ENCODE measurements at places on chromosomes 5 and 9. TPM values are rescaled to one million over a fixed set of nuclear protein-coding genes. Genes with fewer than 3 reads are reported as not detected.

SLC45A2 gene
- polyA plus RNA-seq = not detected

RNF180 gene
- not detected for polyA plus RNA-seq

PNPLA7 gene
- 0.14 TPM for polyA plus RNA-seq

CNTNAP3 gene
- polyA plus RNA-seq = not detected

NUTM2G gene
- not detected for polyA plus RNA-seq

PHAX gene
- polyA plus RNA-seq = 19.3 TPM

COL23A1 gene
- polyA plus RNA-seq = not detected

FSTL4 gene
- polyA plus RNA-seq = not detected

PCDHGA10 gene
- not detected for polyA plus RNA-seq

ANKH gene
- 3.1 TPM for polyA plus RNA-seq

C5 gene
- polyA plus RNA-seq = 0.66 TPM

DNA sequence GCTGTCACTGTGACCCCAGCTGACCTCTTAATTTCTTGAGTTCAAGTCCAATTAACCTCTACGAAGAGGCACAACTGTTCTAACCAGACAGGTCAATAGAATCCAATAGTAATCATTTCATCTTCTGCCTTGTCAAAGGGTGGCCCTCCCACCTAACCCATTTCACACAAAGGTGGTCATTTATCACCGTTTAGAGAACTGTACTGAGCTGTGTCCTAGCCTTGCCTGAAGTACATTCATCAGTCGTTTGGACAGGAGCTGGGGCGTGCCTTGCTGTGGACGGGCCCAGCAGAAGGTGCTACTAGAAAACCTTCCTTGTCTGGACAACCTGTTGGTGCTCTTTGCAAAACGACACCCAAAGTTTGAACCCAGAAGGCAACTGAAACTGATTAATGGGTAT, 605.4 kb downstream of the ISL1 start:
- H3K4me3 ChIP-seq = no peak overlapping the region
- H3K27me3 ChIP-seq = no peaks in the 10 kb centered on the region
- H3K27ac ChIP-seq = no peak overlapping the region
- no peak for DNase-seq
- H3K4me1 ChIP-seq = no peaks in the 10 kb centered on the region
- H3K36me3 ChIP-seq = no peaks in the 10 kb centered on the region

- no peak for DNase-seq
- no peak overlapping the region for H3K4me3 ChIP-seq
- H3K4me1 ChIP-seq = no peaks in the 10 kb centered on the region
- H3K27ac ChIP-seq = no peak overlapping the region
- no peaks in the 10 kb centered on the region for H3K27me3 ChIP-seq
Observed at GRCh38 chr5:68122439-68123328, 92.9 kb upstream of the PIK3R1 start.

DNA sequence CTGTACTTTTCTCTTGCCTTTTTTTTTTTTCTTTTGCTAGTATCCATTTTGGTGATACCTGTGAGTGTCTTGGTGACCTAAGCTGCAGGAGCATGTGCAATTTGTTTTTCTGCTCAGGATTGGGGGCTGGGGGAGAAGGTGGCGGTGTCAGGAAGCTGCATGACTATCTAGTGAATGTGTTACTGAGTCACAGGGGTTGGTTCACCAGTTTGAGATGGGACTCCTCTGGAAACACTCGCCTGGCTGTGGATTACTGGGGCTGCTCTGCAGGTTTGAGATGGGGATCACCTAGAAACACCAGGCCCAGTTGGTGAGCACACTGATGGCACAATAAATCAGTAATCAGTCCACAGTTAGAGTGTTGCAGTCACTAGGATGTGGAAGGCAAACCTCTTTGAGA, 447.9 kb downstream of the SPATA31D1 start:
- H3K27ac ChIP-seq = no peak overlapping the region
- no peak for DNase-seq
- H3K4me3 ChIP-seq = no peak overlapping the region
- H3K4me1 ChIP-seq = no peaks in the 10 kb centered on the region
- H3K27me3 ChIP-seq = no peaks in the 10 kb centered on the region

GRCh38 chr9:131630205-131630831, 85.0 kb downstream of the PRRT1B start:
- peaks cover 55% of the 10 kb centered on the region for H3K36me3 ChIP-seq

- no peak overlapping the region for H3K27ac ChIP-seq
- no peak overlapping the region for H3K4me3 ChIP-seq
- H3K36me3 ChIP-seq = no peaks in the 10 kb centered on the region
Observed at GRCh38 chr5:34574936-34575467, 81.1 kb upstream of the RAI14 start.

GRCh38 chr5:156762771-156763170, 87.3 kb upstream of the PPP1R2B start:
- H3K36me3 ChIP-seq = no peaks in the 10 kb centered on the region
- DNase-seq = no peak
- H3K4me1 ChIP-seq = no peaks in the 10 kb centered on the region
- H3K27ac ChIP-seq = no peak overlapping the region
- no peak overlapping the region for H3K4me3 ChIP-seq

GRCh38 chr5:40204144-40204543, 475.6 kb upstream of the PTGER4 start:
- no peak overlapping the region for H3K4me3 ChIP-seq
- H3K27me3 ChIP-seq = no peaks in the 10 kb centered on the region
- H3K27ac ChIP-seq = no peak overlapping the region
- H3K36me3 ChIP-seq = no peaks in the 10 kb centered on the region

GRCh38 chr9:122366074-122366660, 4.7 kb upstream of the PTGS1 start:
- H3K27ac ChIP-seq = no peak overlapping the region
- H3K36me3 ChIP-seq = no peaks in the 10 kb centered on the region
- H3K4me3 ChIP-seq = no peak overlapping the region
- H3K27me3 ChIP-seq = no peaks in the 10 kb centered on the region

- no peak for DNase-seq
- no peak overlapping the region for H3K27ac ChIP-seq
- H3K4me1 ChIP-seq = peaks cover 14% of the 10 kb centered on the region
- H3K4me3 ChIP-seq = no peak overlapping the region
- H3K36me3 ChIP-seq = no peaks in the 10 kb centered on the region
- peaks cover 5% of the 10 kb centered on the region for H3K27me3 ChIP-seq
Observed at GRCh38 chr9:68710111-68710471, 5.1 kb downstream of the PIP5K1B start.

- H3K4me3 ChIP-seq = no peak overlapping the region
- DNase-seq = no peak
- no peaks in the 10 kb centered on the region for H3K4me1 ChIP-seq
- H3K27ac ChIP-seq = no peak overlapping the region
- no peaks in the 10 kb centered on the region for H3K27me3 ChIP-seq
Observed at GRCh38 chr5:1435369-1435768, 9.9 kb downstream of the SLC6A3 start.

- no peaks in the 10 kb centered on the region for H3K4me1 ChIP-seq
- H3K27ac ChIP-seq = no peak overlapping the region
- DNase-seq = no peak
- H3K4me3 ChIP-seq = no peak overlapping the region
Observed at GRCh38 chr9:93354451-93354850, 97.0 kb upstream of the FAM120A start.

DNA sequence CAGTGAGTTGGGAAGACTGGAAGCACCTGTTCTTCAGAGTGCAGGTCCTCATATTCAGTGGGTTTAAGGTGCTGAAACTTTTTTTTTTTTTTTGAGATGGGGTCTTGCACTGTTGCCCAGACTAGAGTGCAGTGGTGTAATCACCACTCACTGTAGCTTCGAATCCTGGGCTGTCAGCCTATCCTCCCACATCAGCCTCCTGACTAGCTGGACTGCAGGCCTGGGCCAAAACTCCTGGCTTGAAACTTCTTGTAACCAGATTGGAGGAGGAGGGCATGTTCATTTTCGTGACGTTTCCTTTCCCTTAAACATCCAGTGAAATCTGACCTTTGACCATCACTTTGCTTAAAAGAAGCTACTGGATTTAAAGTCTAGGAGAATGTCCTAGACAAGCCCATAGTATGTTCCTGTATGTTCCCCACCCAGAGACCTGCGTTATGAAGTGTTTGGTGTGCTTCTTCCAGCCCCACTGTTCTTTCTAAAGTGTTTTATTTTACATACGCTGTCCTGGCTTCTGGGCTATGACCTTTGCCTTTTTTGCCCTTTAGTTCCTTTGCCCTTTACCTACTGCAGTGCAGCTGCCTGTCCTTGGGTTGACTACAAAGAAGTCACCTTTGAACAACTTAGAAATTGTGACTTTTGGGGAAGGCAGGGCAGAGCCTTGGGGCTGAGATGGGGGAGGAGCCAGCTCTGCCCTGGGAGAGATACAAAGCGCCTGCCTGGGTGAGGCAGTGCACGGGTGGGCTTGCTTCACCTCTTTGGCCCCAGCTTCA, 18.4 kb downstream of the TENT4A start:
- H3K27ac ChIP-seq = peak overlapping the region; percentile 67
- no peak overlapping the region for H3K4me3 ChIP-seq

- no peaks in the 10 kb centered on the region for H3K27me3 ChIP-seq
- peaks cover 25% of the 10 kb centered on the region for H3K4me1 ChIP-seq
- DNase-seq = peak; percentile 19
- peak overlapping the region; percentile 23 for H3K27ac ChIP-seq
- no peaks in the 10 kb centered on the region for H3K36me3 ChIP-seq
Observed at GRCh38 chr9:81113453-81114124, 575.8 kb downstream of the TLE1 start.

DNA sequence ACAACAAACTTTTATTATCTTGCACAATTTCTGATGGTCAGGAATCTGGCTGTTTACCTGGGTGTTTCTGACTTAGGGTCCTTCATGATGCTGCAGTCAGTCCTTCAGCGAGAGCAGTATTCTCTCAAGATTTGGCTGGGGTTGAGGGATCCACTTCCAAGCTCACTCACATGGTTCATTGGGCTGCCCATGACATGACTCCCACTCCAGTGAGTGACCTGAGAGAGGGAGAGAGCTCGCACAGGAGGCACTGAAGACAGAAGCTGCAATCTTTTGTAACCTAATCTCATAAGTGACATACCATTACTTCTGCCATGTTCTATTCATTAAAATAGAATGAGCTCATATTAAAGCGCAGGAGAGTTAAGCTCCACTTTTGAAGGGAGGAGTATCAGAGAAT, 212.6 kb downstream of the SPATA31D1 start:
- H3K4me3 ChIP-seq = no peak overlapping the region
- no peaks in the 10 kb centered on the region for H3K36me3 ChIP-seq
- H3K27ac ChIP-seq = no peak overlapping the region

DNA sequence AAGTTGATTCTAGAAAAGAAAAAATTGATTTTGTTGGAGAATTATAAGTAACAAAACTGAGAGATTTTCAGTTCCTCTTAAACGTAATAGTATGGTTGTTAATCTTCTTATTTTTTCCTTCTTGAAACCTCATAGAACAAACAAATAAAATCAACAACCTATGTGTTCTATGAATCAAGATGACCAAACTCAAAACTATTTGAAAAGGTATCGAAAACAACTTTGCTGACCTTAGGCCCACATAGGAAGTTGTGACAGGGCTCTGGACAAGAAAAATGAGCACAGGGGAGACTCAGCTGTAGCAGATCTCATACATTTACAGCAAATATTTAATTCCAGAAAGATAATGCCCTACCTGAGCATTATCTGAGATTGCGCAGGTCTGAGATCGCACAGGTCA, 169.4 kb upstream of the CCNH start:
- H3K36me3 ChIP-seq = no peaks in the 10 kb centered on the region
- DNase-seq = no peak
- no peaks in the 10 kb centered on the region for H3K27me3 ChIP-seq
- no peaks in the 10 kb centered on the region for H3K4me1 ChIP-seq
- H3K27ac ChIP-seq = no peak overlapping the region

GRCh38 chr9:21104787-21105186, 27.0 kb upstream of the IFNB1 start:
- H3K4me3 ChIP-seq = no peak overlapping the region
- H3K4me1 ChIP-seq = peaks cover 20% of the 10 kb centered on the region
- no peak overlapping the region for H3K27ac ChIP-seq
- no peaks in the 10 kb centered on the region for H3K27me3 ChIP-seq
- H3K36me3 ChIP-seq = no peaks in the 10 kb centered on the region

DNA sequence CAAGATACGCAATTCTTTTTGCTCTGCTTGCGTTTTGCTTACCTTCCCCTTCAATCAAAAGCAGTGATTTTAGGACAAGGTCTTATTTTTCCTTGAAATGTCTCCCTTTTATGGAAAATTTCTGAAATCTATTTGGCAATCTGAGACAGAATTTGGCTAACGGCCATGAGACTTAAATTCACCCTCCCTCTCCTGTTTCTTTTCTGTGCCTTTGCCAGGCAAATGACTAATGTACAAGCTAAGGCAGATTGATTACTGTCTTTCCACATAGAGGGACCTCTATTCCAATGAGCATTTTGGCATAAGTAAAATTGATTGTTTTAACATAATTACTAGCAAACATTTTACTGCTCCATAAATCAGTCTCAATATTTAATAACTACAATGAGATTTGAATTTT, 31.7 kb downstream of the FAM81B start:
- no peak for DNase-seq
- H3K36me3 ChIP-seq = no peaks in the 10 kb centered on the region
- H3K27me3 ChIP-seq = no peaks in the 10 kb centered on the region
- no peak overlapping the region for H3K27ac ChIP-seq
- no peak overlapping the region for H3K4me3 ChIP-seq

DNA sequence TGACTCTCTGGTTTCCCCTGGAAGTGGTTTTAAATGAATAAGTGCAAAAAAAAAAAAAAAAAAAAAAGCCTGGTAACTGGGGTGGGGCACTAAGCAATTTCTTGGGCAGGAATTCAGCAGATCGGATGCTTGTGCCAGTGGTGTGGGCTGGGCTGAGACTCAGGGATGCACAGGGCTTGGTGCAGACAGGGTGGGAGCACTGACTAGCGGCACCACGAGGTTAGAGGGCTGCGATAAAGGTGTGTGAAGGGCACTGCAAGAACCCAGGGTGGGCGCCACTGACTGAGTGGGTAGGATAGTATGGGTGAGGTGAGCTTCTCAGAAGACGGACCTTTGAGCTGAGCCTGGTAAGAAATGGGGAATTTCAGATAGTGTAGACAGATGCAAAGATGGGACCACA, 45.5 kb upstream of the CPLX2 start:
- H3K4me1 ChIP-seq = no peaks in the 10 kb centered on the region
- H3K27ac ChIP-seq = no peak overlapping the region
- H3K4me3 ChIP-seq = no peak overlapping the region
- no peaks in the 10 kb centered on the region for H3K36me3 ChIP-seq

GRCh38 chr9:131404987-131405386, 11.1 kb downstream of the PRRC2B start:
- H3K27ac ChIP-seq = peak overlapping the region; percentile 73
- H3K4me1 ChIP-seq = peaks cover 66% of the 10 kb centered on the region
- no peak overlapping the region for H3K4me3 ChIP-seq

GRCh38 chr5:5419291-5420210, 2.9 kb upstream of the ICE1 start:
- DNase-seq = no peak
- H3K4me1 ChIP-seq = peaks cover 22% of the 10 kb centered on the region
- no peaks in the 10 kb centered on the region for H3K27me3 ChIP-seq
- H3K4me3 ChIP-seq = no peak overlapping the region

- H3K27ac ChIP-seq = no peak overlapping the region
- H3K4me1 ChIP-seq = no peaks in the 10 kb centered on the region
- H3K4me3 ChIP-seq = no peak overlapping the region
- no peaks in the 10 kb centered on the region for H3K36me3 ChIP-seq
- DNase-seq = no peak
- H3K27me3 ChIP-seq = no peaks in the 10 kb centered on the region
Observed at GRCh38 chr5:760363-761058, 24.0 kb downstream of the ZDHHC11B start.

- H3K27ac ChIP-seq = no peak overlapping the region
- H3K27me3 ChIP-seq = no peaks in the 10 kb centered on the region
- H3K36me3 ChIP-seq = peaks cover 84% of the 10 kb centered on the region
- no peaks in the 10 kb centered on the region for H3K4me1 ChIP-seq
- DNase-seq = no peak
Observed at GRCh38 chr9:112084334-112084733, 90.8 kb downstream of the SUSD1 start.

GRCh38 chr5:53994148-53994547, 316.2 kb downstream of the ARL15 start:
- no peak overlapping the region for H3K4me3 ChIP-seq
- peaks cover 12% of the 10 kb centered on the region for H3K4me1 ChIP-seq
- H3K27ac ChIP-seq = no peak overlapping the region
- DNase-seq = peak; percentile 20
